Activated CD4-positive, alpha-beta T cell treated with anti-CD3 and anti-CD28 coated beads, Interleukin-2, amount 50 U/mL, for 4 hours (primary cell): ENCODE measurements at places on chromosomes 1 and 21.

DNA sequence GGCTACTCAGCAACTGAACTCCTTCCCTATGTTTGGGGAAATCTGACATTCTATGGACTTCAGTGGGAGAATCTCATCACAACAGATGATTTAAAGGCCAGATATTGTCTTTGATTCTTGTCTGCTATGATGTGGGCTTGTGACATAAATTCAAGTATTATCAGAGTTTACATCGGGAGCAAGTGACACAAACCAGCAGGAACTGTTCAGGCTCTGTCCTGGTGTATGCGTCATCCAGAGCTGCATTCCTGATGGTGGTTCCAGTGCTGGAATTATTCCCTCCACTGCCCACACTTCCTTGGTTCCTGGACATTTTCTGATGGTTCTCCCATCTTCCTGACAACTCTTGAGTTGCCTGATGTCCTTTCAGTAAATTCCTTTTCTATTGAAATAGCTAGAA, 10.8 kb upstream of the LSM10 start:
- no peak for DNase-seq

- no peak for DNase-seq
These were observed 794 bp upstream of the FAM76A start for GRCh38 chr1:27724961-27725373.

DNA sequence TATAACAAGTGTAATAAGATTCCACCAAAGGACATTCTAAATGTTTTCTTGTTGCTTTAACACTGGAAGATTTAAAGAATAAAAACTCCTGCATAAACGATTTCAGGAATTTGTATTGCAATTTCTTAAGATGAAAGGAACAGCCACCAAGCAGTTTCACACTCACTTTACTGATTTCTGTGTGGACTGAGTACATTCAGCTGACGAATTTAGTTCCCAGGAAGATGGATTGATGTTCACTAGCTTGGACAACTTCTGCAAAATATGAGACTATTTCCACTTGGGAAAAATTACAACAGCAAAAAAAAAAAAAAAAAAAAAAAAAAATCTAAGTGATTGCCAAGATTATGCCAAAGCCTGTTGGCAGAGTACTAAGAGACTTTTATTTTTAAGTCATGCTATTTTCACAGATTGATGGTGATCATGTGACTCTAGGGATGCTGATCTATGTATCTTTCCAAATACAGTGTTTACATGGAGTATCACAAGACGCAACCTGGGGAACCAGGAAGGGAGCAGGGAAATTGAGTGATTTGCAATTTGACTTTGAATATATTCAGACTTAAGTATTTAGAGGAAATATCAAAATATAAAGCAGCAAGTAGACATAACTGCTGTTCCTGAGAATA, 341.0 kb downstream of the NTNG1 start:
- no peak for DNase-seq

DNA sequence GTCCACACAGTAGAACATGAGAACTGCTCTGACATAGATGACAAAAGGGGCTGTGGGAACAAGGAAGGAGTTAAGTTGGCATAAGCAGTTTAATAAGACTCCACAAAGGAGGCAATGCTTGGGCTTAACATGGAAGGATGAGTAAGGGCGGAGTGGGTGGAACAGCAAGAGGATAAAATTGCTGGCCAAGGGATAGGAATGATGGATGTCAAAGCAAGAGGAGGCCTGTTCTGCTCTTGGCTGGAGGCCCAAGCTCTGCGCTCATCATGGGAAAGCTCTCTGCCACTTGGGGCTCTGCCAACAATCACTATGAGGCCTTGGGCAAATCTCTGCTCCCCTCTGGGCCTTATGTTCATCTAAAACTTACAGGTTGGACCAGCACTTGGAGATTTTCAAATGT, 98.3 kb upstream of the CAMK1G start:
- DNase-seq, result no peak

- no peak for DNase-seq
These were observed 51.1 kb downstream of the CASZ1 start for GRCh38 chr1:10745383-10745782.

DNA sequence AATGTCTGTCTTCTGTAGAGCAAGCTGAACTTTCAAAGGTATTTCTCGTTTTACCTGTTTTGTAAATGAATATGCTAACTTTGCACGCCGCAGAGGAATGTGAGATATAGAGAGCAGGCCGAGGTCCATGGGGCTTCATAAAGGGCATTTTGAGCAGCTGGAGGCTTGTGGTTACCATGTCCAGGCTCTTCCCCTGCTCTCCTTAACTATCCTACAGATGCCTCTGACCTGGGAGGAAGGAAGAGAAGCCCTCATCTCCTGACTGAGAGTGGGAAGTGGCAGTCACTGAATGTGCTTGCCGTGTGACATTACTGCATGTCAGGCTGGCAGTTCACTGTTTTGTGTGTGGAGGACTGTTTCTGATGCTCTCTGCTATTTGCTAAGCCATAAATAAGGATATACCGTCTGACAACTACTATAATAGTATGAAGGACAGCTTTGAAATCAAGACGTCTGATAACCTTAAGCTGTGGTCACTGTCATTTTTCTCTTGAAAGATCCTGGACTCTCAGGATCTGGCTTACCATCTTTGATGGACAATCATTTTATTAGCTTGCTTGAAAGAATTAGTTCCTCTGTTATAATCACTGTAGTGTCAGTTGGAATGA, 92.2 kb downstream of the DYRK1A start:
- DNase-seq, result no peak

DNA sequence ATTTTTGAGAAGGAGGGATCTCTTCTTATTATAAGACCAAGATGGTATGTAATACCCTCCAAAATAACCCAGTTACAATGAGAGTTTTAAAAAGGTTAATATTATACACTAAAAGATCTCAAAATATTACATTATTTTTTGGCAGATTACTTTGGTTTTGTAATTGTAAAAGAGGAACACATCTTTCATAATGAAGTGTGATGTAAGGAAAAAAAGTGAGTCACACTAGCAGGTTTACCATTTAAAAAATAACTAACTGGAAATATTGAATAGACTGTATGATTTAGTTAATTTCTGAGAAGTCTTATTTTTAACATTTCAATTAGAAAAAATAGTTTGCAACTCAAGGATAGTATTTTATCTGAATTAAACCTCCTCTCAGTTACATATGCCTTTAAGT, 1.1 kb downstream of the F5 start:
- DNase-seq, result no peak

DNA sequence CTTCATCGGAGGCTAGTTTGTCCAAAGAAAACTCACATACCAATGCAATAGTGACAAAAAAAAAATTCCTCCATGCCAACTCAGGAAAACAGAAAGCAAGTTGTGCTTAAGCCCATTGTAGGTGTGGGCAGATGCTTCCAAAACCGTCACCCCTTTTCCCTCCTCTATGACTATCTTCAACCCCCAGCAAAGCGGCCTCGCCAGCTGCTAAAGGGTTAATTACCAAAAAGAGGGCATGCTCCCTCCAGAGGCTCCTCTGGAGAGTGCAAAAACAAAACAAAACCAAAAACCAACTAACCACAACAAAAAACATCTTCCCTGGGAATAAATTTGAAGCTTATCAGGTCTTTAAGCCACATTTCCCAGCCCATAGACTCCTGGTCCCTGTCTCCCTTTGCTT, 1.2 kb downstream of the LMOD1 start:
- DNase-seq, result no peak

DNA sequence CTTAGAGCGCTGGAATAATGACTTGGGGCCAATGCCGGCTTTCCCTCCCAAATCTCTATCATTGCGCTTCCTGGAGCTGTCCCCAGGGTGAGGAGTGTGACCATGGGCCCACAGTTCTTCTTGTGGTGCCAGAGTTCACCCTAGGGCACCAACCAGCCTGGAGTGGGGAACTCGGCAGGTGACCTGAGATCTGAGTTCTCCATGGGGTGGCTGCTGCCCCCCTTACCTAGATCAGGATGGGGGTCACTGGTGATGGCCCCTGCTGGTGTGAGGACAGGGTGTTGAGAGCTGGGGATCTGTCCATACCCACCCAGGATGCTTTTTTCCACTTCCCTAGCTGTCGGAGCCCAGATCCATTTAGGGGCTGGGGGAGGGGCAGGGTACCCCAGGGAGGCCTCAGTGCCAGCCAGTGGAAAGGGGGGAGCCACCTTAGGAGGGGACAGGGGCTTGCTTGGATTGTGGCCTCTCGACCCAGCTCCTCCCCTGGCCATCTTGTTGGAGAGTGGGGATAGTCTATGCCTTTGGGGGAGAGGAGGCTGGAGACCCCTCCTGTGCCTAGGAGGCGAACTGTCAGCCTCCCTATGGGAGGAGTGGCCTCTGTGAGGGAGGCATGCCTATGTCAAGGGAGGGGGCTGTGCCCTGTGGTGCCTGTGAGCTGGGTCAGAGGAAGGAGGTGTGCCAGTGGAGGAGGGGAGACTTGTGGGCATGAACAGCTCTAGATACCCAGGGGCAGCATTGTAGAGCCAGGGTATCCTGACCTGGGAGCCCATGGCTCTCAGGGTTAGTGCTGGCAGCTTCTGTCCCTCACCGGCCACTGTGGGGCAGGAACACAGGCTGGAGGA, 1.7 kb downstream of the FOXO6 start:
- DNase-seq, result no peak

DNA sequence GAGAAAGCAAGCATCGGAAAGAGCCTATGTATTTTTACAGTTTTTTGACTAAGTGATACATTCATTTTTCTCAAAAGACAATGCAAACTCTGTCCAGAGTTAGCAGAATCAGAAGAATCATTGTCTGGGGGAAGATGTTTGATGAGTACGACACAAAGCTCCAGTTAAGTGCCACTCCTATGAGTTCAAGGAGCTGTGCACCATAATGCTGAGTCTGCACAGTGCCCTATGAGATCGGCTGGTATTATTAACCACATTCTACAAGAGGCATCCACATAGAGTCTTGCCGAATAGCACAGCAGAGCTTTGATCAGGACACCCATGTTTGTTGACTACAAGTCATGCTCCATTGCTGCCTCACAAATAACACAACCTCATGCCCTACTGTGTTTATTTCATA, 54.9 kb upstream of the RAP1GAP start:
- no peak for DNase-seq

- no peak for DNase-seq
These were observed 1.5 kb downstream of the ITSN1 start for GRCh38 chr21:33643658-33644311.
